ENCODE measurements at places on chromosomes 3 and 15.

DNA sequence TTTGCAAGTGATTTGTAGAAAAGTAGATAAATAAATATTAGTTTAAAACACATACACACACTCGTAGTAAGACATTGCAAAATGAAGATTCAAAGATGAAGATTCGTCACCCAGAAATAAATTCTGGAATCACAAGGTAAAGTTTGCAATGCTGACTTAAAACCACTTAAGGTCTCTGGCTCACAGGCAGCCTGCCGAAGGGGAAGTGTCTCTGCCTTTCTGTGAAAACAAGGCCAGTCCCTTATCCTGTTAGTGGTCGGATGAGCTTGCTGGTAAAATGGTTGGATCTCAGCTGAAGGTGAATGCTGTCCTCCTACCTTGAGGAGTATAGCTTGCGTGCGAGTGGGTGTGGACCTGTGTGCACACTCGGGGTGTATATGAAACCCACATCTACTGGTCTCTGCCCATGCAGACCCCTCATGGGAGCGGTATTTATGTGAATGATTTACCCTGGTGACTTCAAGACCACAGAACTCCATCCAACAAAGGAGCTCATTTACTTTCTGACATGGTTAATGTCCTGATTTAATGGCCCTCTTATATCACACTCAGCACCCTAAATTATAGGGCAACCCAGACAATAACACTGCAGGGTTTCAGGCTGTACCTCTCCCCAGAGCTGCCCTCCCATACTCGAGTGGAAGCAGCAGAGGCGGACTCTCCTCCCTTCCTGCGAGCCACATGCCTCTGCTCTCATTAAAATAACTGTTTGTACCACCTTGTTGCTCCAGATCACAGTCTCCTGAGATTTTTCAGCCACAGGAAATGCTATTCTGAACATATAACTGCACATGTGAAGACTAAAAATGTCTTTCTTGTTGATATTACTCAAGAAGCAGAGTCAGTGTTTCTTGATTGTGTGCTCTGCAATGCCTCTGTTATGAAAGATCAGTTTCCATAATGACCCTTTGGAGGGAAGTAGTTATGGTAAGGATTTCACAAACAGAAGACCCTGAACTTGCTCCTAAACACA, 45.9 kb upstream of the ALDH1A3 start:
- no peak for DNase-seq

- DNase-seq = peak; percentile 38
These were observed 38.2 kb downstream of the NBEAL2 start for GRCh38 chr3:47017504-47018268.

DNA sequence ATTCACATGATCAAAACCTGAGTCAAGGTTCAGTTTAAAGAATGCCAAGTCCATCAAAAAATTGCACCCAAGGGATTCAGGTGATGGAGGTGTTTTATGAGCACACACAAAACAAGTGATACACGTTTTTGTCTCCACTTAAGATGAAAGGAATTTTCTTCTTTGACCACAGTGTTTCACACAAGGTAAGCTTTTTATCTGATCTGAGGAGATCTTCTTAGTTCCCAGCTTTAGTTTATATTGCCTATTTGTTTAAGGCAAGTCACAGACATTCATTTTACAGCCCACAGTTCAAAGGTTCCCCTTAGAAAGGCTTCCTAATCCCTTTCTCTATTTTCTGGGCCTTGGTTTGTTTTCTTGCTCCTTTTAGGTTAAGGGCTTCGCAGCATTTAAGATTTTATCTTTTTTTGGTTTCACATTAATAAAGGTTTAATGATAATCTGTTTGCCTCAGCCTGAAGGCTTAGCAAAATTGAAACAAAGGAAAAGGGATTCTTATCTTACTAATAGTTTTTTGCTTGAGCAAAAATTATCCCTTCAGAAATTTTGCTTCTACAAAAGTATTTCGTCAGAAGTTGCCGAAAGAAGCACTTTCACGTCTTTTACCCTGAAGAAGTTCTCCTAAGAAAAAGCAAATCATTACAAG, 420.5 kb upstream of the NAALADL2 start:
- no peak for DNase-seq

GRCh38 chr3:48852151-48852550, 4.5 kb upstream of the PRKAR2A start:
- no peak for DNase-seq

DNA sequence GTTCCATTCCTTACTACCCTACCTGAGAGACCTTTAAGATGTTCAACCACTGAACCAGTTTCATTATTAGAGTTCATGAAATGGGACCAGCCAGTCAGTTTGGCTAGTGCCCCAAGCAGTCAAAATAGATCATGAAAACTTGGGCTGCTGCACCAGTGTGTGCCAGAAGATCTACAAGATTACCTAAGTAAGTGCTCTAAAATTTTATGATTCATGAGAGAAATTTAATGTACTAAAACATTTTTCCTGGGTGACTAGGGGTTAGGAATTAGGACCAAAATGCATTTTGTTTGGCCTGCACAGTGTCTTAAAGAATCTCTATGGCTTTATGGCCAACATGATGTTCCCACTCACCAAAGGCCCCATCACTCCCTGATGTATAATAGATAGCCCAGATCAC, 214.7 kb downstream of the ATP8B4 start:
- no peak for DNase-seq

DNA sequence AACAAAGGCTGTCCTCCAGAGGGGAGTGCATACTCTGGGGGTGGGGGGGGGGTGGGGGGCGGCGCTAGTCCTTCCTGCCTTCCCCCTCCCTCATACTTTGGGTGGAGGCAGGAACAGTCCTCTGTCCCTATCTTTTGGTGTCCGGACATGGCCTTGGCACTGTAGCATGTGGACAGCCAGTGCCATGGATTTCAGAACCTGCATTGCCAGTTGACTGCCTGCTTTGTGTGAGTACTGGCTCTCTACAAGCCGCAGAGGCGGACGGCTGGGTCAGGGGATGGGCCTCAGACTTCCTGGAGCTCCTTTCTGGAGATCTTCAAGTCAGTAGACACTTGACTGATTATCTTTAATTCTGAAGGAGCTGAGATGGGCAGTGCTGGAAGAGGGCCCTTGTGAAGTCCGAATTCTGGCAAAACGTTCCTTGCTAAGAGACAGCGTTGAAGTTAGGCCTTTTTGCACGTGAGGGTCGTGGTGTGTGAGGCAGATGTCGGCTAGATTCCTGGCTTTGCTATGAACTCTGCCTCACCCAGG, 2.5 kb downstream of the CLDN11 start:
- DNase-seq = peak; percentile 30

DNA sequence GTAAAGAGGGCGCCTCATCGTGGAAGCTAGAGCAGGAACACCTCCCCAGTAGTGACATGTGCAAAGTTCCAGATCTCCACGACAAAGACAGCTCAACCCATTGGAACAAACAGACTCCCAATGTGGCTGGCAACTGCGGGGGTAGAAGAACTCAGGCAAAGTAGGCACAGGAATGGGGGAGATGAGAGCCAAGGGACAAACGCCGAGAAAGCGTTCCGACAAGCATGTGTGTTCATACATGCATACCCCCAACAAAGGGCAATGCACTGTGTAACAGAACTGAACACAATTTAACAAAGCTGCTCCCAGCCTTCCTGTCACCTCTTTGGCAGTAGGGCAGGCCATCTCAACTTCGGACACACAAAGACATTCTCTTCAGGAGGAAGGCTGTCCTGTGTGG, 11.6 kb downstream of the RCCD1 start:
- no peak for DNase-seq

- DNase-seq = no peak
These were observed at the start of gene MYL3 for GRCh38 chr3:46863261-46863782. Gene MYL3, minus strand, starts transcription at chr3:46863444. Its CDS starts 54 bp downstream, at chr3:46863390.

DNA sequence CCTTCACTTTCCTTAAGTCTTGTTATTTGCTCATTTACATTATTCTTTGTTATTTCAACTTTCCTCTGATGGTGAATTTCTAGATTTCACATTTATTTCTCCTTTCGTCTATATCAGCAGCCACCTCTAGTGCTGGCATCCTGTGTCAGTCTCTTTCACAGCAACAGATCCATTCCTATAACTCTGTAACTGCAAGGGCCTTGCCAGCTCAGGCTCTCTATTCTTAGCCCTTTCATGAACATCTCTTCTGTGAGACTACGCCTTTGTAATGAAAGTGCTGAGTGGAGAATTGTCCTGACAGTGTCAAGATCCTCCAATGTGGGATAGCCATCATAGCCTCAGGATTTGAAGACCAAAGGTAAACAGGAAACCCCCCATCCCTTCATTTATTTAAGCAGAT, 3.9 kb upstream of the SCG3 start:
- no peak for DNase-seq

DNA sequence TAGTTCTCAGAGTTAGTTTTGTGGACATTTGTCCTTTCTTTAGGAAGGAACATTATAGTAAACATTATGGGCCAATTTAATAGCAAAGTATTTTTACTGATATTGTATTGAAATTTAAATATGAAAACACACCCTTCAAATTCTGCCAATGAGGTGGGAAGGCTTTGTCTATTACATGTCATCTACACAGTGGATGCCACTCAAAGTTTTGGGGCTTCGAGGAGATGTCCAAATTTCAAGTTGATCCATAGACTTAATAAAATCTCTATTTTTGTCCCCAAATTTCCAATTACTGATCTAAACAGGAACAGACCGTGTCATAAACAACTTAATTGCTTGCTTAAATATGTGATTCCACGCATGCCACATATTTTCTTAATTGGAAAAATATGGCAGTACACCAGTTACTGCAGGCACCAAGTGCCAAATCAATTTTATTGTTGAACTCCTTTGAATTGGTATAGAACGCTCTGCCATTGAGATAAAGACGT, 1.7 kb downstream of the SHOX2 start:
- no peak for DNase-seq

- DNase-seq = no peak
These were observed 90.8 kb downstream of the ANXA2 start for GRCh38 chr15:60307034-60307433.

DNA sequence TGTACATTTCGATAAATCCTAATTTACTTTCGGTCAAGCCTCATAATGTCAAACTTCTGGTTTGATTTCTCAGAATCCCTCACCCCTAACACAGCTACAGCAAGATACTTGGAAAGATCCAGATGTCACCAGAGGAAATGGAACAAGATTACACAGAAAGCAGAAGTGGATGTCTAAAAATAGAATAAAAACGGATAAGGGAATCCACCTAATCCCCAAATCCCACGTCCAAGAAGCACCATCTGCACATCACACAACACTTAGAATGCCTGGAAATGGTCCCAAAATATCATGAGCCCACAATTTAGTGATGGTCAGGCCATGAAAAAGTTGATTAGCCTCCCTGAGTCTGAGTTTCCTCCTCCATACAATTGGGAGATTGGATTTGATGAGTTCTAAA, 61.7 kb downstream of the AGTR1 start:
- DNase-seq = no peak

- peak; percentile 56 for DNase-seq
These were observed 98.6 kb downstream of the RPL39L start for GRCh38 chr3:187040516-187041361.

- peak; percentile 10 for DNase-seq
These were observed 819.7 kb downstream of the FHIT start for GRCh38 chr3:60431599-60431958.

DNA sequence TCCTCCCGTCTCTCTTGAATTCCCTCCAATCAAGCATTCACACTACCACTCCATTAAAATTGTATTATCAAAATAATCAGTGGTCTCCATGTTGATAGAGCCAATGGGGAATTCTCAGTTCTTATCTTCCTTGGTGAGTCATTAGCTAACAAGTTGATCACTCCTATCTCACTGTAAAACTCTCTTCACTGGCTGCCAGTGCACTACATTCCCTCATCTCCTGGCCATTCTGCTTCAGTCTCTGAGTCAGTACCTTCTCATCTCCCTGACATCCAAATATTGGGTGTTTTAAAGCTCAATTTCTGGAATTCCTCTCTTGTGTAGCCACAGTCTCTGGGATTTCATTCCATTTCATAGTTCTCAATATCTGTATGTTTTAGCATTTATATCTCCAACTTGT, 175.2 kb downstream of the ALDH1A2 start:
- DNase-seq = peak; percentile 63

GRCh38 chr3:150220799-150221198, 187.3 kb upstream of the TSC22D2 start:
- no peak for DNase-seq

DNA sequence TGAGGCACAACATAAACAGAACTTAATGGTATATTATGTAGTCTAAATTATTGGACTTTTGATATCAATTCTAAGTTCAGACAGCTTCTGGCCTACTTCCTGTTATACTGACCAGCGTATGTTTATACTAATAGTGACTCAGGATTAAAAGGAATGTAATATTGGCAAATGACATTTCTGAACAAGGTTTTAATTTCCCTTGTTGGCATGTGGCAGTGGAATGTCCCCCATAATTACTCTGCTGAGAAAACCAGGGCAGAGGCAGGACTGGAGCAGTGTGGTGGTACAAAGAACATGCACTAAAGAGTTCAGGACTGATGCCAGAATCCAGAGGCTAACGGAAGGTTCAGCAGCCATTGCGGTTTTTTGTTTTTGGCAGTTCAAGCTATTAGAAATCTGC, 184.0 kb downstream of the KCNAB1 start:
- DNase-seq = peak; percentile 80

DNA sequence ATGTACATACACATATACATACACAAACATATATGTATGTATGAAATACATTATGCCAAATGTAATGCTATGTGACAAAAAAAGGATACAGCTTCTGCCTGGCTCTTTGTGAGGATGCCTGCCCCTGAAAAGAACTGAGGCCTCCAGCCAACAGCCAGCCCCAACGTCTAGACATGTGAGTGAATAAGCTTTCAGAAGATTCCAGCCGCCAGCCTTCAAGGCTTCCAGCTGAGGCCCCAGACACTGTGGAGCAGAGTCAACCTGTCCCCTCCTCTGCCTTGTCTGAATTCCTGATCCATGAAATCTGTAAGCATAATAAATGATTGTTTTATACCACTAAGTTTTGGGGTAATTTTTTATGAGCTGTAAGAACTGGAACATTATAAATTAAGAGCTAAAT, 24.7 kb downstream of the GXYLT2 start:
- peak; percentile 72 for DNase-seq

DNA sequence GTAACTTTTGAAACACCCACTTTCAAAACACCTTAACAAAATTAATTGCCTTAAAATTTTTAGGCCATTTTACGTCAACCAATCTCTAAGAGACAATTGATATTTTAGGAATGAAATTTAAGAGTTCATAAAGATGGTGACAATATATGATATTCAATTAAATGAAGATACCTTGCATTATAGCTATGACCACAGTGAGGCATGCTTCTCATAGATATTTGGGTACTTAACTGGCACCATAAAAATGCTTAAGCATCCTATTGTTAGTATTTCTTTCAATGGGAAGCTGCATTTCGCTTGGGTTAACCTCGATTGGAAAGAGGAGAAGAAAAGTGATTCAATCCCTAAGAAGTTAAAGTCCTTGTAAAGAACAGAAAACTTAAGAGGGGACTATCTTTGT, 209.0 kb downstream of the GAP43 start:
- DNase-seq = no peak

- DNase-seq = no peak
These were observed 701.8 kb downstream of the ZPLD1 start for GRCh38 chr3:103136621-103137020.

GRCh38 chr3:45975686-45976085, 19.9 kb downstream of the FYCO1 start:
- DNase-seq = no peak

Data from astrocyte (in vitro differentiated cells and primary cell).